ENCODE measurements at places on chromosomes 5 and 9.

GRCh38 chr9:96159596-96159995, 142.4 kb downstream of the HSD17B3 start:
- DNase-seq: no peak

DNA sequence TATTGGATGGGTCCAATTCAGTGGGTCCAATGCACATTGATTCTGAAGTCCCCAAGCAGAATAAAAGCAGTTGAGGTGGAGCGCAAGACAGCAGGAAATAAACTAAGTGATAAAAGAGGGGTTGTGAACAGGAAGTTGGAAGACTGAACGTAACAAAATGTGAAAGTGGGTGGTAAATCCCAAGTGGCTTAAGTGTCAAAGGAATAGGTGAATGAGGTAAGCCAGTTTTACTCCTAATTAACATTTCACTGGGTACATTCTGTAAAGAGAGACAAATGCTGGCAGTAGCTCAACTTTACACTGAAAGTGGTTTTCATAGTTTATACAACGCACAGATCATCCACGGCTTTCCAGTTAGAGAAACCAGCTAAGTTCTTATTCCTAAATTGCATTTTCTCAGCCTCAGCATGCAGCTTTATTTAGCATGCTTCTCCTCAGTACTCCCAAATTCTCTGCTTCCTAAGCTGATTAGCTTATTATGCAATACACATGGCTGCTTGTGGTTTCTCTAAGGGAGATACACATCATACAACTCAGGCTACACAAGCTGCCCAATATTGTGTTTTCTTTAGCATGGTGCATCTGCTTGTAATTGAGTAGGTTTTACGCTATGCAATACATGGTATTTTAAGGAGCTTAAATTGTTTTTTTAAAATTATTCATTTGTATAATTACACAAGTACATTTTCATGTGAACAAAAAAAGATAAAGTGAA, 34.2 kb upstream of the HSD17B4 start:
- DNase-seq: no peak

GRCh38 chr9:14428781-14429230, 114.9 kb upstream of the NFIB start:
- DNase-seq: peak; percentile 68

DNA sequence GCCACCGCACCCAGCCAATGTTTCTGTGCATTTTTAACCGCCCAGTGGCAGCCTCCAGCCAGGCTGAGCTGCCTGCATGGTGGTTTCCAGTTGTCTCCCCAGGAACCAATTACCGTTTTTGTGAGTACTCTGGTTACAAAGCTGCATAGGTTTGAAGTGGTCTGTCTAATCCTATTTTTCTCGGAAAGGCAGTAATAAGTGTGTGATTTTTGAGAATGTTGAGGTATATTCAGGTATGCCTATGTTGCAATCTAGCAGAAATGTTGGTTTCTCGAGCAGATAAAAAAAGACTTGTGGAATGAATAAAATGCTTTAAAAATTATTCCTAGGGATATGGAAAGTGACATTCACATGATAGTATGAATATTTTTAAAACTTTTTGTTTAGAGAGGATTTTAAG, 41.5 kb upstream of the ANKH start:
- no peak for DNase-seq

DNA sequence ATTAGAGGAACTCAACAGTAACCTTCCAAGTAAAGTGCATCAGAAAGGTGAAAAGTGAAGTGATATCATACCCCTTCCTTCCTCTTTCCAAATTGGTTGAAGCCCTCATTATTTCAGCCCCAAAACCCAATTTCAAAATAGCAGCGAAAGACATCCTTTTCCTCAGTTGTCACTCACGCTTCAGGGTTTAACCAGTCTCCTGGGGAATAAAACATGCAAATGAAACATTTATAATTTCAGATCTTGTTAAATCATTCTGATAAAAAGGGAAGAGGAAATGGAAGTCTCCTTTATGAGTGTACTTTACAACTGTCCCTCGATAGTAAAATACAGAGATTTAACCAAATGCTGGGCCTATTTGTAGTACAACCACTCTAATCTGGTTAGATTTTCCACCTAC, 22.5 kb downstream of the TRPM6 start:
- no peak for DNase-seq

Data from NCI-H1694 treated with DMSO at 0.1 percent for 48 hours (cell line).